Fibroblast of the conjunctiva (primary cell): ENCODE measurements at places on chromosomes 5 and 9.

GRCh38 chr5:35857606-35858205 lies 1.0 kb downstream of the IL7R start:
- DNase-seq: peak; percentile 10

GRCh38 chr9:20593537-20593936 lies 28.8 kb downstream of the MLLT3 start:
- DNase-seq: peak; percentile 68

- no peak for DNase-seq
These were observed 898 bp downstream of the CDH10 start for GRCh38 chr5:24643880-24644279.

DNA sequence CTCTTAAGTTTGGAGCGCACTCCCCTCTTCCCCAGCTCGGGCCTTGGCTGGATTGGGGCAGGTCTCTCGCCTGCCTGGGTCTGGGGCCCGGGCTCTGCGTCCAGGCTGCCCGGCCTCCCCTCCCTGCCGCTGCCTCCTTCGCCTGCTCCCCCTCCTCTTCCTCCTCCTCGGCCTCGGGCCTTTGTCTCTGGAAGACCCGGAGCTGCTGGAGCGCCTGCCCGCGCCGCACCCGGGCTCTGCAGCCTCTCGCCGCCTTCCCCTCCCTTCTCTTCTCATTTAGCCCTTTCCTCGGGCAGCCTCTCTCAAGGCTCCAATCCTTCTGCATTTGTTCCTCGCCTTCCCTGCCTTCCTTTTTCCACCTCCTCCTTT lies 218.5 kb downstream of the C9orf50 start:
- DNase-seq: no peak

DNA sequence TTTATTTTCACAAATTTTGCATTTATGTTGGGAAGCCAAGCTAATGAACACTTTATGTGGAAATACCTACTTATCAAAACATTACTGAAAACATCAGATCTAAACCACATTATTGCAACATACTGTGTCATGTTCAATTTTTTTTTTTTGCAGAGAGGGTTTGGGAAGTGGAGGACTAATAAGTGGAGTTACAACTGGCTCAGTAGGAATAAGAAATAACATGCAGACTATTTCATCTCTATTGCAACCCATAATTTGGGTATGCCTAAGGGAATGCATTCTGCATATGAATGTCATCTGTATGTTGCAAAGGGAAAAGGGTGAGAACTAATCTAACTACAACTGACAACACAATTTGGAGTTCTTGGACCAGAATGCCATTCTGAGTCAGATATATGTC lies 41.8 kb downstream of the APC start:
- peak; percentile 75 for DNase-seq

GRCh38 chr5:172733131-172733973 lies 37.6 kb downstream of the DUSP1 start:
- peak; percentile 98 for DNase-seq
